ENCODE measurements at places on chromosomes 2 and 18.
A peak's percentile ranks its signal among the peaks of the same experiment; 100 is the strongest.

GRCh38 chr2:705971-706511 lies 28.8 kb upstream of the TMEM18 start:
- DNase-seq = peak; percentile 35

DNA sequence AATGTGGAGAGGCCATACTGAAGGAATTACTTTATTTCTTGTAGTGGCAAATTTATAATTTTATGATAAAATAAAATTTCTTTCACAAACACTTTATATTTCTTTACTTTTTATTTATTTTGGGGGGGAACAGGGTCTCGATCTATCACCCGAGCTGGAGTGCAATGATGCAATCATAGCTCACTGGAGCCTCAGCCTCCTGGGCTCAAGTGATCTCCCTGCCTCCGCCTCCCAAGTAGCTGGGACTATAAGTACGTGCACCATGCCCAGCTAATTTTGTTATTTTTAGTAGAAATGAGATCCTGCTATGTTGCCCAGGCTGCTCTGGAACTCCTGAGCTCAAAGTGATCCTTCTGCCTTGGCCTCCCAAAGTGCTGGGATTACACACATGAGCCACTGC lies 59.6 kb downstream of the SOS1 start:
- DNase-seq = no peak

- DNase-seq = no peak
Measured at GRCh38 chr2:227052879-227053278, 111.1 kb downstream of the COL4A4 start.

- no peak for DNase-seq
Measured at GRCh38 chr2:198375083-198375410, 570.7 kb downstream of the PLCL1 start.

- no peak for DNase-seq
Measured at GRCh38 chr18:39772155-39772919, 2182.7 kb upstream of the PIK3C3 start.
